ENCODE measurements at places on chromosomes 1 and 21.

GRCh38 chr1:117681093-117681900, 75.4 kb downstream of the TENT5C start:
- no peak for DNase-seq

GRCh38 chr1:8790987-8791386, 26.5 kb downstream of the RERE start:
- no peak for DNase-seq

DNA sequence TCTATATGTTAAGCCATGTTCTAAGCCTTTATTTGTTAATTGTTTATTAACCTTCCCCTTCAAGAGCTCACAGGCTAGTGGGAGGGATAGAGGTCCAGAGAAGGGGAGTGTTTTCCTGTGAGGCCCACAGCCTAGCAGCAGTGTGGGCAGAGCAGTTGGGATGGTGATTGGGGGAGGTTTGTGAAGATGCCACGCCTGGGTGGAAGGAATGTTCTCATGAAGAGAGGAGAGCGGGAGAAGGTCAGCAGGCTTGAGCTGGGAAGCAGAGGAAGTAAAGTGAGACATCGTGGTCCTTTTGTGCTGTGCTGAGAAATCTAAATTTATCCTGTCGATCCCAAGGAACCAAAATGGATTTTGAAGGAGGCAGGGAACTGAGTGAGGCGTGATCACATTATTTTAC, 42.6 kb downstream of the TRAPPC10 start:
- no peak for DNase-seq

- no peak for DNase-seq
Measured at GRCh38 chr1:206833106-206833680, 32.2 kb upstream of the IL20 start.

DNA sequence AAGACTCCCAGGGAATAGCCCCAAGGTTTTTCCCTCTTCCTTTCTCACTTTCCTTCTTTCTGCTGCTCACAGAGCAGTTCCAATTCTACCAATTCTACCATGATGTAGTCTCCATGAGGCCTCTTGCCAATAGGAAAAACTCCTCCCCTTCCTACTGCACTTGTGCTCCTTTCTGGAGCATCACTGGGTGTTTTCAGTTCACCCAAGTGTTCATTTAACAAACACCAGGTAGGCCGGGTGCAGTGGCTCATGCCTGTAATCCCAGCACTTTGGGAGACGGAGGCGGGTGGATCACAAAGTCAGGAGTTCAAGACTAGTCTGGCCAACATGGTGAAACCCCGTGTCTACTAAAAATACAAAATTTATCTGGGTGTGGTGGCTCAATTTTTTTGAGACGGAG, 26.6 kb upstream of the H3-3A start:
- DNase-seq, result no peak

DNA sequence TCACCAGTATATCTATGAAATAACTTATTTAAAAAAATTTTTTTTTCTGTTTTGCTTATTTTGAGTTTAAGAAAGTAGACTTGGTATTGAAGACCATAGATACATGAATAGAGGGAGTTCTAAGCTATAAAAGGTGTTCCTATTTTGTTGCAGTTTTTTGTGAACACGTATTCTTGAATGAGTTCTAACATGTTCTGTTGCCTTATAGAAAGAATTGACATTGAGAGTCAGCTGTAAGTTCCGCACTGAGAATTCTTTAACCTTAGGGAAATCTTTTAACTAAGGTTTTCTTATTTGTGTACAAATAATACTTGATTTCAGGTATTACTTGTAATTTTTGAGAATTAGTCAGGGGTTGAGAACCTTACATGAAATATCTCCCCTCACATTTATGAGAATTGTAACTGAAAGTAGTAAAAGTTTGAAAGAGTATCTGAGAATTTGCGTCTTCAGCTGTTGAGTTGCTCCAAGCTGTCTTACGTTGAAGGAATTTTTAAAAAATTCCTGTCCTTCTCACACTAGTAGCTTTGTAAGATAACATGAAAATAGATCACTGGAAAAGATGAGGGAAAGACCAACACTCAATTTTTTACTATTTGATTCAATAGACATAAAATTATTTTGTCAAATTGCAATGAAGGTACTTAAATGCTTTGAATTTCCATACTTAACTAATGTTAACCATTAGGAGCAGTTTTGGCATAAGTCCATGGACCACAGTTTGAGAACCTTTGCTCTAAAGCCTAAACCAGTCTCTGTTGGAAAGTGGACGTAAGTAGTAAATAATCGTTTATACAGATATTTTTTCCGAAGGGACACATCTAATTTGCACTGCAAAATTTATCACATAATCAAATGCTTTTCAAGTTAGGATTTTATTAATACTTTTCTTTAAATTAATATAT, 3.8 kb downstream of the DR1 start:
- no peak for DNase-seq

DNA sequence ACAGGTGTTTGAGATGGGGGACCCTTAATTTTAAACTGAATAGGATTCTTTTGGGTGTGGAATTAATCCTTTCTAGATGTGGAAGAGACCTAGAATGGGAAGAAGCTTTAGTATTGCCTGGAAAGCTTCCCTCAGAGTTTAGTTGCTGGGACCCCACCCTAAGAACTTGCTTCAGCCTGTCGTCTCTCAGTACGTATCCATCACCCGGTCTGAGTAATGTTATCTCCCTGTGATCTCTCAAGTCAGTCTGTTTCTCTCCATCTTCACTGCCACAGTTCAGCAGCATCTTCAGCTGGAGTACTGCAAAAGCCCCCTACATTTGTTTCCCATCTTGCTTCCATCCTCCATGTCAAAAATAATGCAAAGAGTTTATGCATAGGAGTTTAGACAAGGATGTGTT, 28.9 kb downstream of the CNST start:
- no peak for DNase-seq

GRCh38 chr1:240008298-240008697, 83.4 kb upstream of the FMN2 start:
- no peak for DNase-seq

- no peak for DNase-seq
Measured at GRCh38 chr1:57959531-57960241, 535.8 kb upstream of the DAB1 start.

DNA sequence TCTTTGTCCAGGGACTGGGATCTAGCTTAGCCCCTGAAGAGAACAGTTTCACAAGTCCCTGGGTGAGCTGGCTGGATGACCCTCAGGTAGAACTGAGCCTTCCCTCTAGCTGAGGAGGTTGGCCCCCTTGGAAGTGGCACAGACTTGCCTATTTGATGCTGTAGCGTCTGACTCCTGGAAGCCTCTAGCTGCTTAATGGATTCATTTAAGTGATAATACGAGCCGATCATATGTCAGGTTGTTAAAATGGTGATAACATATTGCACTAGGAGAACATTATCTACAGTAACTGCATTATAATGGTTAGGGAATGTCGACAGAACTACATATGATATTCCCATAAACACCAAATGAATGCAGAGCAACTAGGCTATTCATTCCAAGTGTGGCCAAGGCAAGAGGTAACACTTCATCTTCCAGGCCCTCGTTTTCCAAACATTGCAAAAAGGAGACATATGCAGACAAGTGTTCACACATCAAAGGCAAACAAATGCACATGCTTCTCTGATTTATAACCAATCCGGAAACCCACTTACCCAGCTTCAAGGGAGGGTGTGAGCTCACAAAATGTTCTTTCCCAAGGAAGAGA, 340.1 kb upstream of the PLXNA2 start:
- no peak for DNase-seq

DNA sequence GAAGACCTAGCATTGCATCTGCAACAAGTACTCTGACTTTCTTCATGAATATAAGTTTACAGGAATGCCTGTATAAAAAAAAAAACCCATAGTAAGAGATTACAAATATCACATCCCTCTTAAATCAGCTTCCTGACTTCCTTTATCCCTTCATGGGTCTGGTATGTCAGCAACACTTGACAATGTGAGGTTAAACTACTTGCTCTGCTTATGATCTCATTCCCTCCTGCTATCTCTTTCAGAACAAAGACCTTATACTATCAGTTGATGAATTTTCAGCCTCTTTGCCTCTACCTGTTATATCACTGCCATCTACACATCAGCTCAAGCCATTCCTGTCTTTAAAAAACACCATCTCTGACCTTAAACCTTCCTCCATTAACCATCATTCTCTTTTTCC, 130.9 kb upstream of the SAMSN1 start:
- DNase-seq, result no peak

DNA sequence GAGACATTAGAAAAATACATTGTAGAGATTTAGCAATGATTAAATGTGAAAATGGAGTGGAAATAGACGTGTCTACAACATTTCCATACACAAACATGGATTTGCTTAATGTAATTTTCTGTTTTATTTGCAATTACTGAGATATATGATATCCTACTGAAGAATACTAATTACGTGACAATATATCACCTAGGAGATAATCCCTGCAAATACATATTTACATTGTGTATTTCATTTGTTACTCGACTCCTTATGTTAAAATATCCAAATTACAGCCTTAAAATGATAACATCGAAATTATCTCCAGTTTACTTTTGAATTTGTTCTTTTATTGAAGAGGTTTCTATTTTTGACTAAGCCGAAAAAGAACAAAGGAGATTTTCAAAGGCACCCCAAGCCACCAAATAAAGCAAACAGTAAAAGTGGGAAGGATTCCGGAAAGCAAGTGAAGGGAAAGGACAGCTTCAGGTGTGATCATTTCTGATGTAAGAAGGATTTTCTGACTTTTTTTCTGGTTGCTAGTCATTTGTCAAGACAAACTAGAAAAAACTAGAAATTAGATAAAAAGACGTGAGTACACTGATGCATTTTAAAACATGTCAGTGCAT, 7.9 kb downstream of the LHX4 start:
- DNase-seq, result no peak

GRCh38 chr1:83029916-83030315, 969.0 kb downstream of the TTLL7 start:
- no peak for DNase-seq

- DNase-seq, result peak; percentile 32
Measured at GRCh38 chr1:165592945-165593823, 37.9 kb upstream of the MGST3 start.

GRCh38 chr1:166813508-166814223, 25.6 kb upstream of the POGK start:
- DNase-seq, result no peak

GRCh38 chr1:202289009-202289408, 52.7 kb downstream of the UBE2T start:
- DNase-seq, result no peak

GRCh38 chr1:89060091-89060490, 4.9 kb downstream of the GBP1 start:
- DNase-seq, result no peak

GRCh38 chr1:69686367-69686984, 118.8 kb downstream of the LRRC7 start:
- DNase-seq, result no peak

GRCh38 chr1:35850051-35850450, 33.0 kb upstream of the AGO1 start:
- DNase-seq, result no peak

DNA sequence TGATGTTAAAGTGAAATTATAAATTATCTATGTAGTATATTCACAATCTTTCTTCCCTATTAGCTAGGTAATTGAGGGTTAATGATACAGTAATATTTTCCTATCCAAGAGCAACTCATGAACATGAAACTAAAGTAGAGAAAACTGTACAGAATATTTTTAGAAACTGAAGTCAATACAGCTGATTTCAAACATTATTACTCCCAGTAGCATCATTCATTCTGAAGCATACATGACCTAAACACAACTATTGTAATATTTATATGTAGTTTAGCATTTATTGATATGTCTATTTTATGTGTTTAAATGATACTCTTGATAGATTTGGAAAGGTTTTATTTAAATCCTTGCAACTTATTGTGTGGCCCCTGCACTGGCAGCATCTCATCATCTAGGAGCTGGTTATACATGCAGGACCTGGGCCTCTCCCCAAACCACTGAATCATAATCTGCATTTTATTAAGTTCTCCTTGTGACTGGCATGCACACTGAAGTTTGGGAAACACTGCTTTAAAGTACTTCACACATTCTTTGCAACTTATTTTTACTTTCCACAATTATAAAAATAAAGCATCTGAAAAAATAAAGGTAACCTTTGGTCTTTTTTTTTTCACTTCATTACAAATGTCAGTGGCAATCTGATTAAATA, 199.9 kb downstream of the LRRC40 start:
- no peak for DNase-seq

DNA sequence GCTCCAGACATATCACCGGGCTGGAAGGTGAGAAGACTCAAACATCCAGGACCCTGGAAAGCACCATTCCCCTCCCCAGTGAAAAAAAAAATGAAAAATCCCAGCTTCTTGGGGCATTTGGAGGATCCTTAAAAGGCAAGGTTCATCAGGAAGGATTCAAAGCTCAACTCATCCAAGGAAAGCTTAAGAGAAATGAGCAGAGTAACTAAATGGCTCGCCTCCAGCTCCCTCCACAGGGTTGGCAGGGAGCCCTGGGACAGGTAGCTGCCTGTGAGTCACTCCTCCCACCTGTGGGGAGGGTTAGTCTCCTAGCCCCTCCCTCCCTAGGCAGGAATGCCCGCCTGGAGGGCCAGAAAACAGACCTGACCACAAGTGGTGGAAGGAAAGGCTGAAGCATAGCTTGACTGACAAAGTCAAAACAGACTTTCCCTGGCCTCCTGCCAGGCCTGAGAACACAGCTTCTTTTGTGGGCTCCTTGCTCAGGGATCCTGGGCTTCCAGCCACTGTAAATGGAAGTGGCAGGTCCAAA, 712 bp upstream of the LAMB3 start:
- DNase-seq, result no peak

GRCh38 chr21:38857152-38857825, 51.6 kb downstream of the ETS2 start:
- no peak for DNase-seq

DNA sequence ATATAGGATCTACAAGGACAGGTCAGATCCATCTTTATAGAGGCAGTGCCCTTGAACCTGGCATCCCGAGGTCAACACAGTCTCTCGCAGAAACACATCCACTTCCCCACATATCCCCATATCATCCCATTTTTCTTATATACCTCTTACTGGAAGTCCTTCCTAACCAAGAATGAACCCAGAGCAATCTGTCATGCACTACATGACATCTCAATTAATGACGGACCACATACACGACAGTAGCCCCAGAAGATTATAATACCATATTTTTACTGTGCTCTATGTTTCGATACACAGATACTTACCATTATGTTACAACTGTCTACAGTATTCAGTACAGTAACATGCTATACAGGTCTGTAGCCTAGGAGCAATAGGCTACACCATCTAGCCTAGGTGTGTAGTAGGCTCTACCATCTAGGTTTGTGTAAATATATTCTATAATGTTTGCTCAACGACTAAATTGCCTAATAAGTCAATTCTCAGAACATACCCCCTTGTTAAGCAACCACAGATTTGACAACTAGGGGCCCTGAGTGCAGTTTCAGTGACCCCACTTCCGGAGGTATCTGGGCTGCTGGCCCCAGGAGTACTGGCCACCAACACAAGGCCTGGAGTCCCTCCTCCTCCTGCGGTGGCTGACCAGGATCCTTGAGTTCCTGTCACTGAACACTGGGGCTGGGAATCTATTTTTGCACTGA, 28.1 kb downstream of the PTPN14 start:
- DNase-seq, result no peak

DNA sequence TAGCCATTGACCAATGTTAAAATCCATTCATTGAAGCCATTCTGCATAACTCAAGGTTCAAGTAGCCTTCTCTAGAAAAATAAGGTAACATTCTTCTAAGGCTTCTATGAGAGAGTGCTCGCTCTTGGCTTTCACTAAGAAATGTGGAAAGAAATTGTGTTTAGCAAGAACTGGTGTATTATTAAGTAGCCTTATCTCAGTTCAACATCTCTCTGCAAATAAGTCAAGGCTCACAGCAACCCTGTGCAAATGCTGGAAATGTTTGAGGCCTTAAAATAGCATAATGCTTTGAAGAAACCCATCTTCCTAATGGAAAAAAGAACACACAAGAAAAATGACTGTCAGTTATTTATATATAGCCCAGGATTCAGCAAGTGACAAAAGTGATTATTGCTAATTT, 254.1 kb upstream of the PROX1 start:
- DNase-seq, result no peak

All from amniotic stem cell (primary cell).